ENCODE measurements at places on chromosomes 12 and 14.

DNA sequence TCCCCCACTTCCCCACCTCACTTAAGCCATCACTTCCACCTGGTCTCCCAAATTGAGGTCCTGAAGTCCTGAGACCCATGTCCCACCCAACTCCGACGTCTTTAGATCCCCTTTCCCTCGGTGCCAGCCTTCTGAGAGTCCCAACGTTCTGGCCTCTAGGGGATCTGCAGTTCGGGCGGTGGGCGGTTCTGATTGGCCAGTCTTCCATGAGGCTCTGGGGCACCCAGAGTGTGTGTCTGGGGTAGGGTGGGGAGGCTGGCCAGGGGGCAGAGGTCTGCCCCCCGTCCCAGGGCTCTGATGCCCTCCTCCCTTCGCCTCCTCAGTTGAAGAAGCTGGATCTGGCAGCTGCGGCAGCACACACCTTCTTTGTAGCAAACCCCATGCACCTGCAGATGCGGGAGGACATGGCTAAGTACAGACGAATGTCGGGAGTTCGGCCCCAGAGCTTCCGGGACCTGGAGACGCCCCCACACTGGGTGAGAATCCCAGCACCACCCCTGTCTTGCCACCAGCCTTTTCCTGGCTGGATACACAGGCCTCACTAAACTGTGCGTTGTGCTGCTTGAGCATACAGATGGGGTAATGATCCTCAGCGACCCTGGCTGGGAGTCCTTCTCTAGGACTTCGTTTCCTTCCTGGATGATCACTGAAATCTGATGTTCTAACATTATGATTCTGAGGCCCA lies 1.5 kb downstream of the P3H3 start:
- peak; percentile 30 for DNase-seq

- no peak for DNase-seq
Measured at GRCh38 chr14:36844443-36845195, 183.0 kb downstream of the PAX9 start.

- DNase-seq, result no peak
Measured at GRCh38 chr12:69833696-69834095, 8.7 kb downstream of the MYRFL start.

GRCh38 chr14:89504602-89505313 lies 87.7 kb upstream of the FOXN3 start:
- DNase-seq, result no peak

- DNase-seq, result peak; percentile 2
Measured at GRCh38 chr14:56118611-56119181, 485 bp downstream of the PELI2 start.

GRCh38 chr12:17235996-17236395 lies 630.0 kb upstream of the LMO3 start:
- DNase-seq, result no peak

GRCh38 chr12:67475725-67476124 lies 172.8 kb upstream of the DYRK2 start:
- DNase-seq, result peak; percentile 39

- DNase-seq, result no peak
Measured at GRCh38 chr12:47982311-47982710, 18.9 kb downstream of the TMEM106C start.

- DNase-seq, result no peak
Measured at GRCh38 chr14:33352821-33353220, 414.1 kb downstream of the NPAS3 start.

DNA sequence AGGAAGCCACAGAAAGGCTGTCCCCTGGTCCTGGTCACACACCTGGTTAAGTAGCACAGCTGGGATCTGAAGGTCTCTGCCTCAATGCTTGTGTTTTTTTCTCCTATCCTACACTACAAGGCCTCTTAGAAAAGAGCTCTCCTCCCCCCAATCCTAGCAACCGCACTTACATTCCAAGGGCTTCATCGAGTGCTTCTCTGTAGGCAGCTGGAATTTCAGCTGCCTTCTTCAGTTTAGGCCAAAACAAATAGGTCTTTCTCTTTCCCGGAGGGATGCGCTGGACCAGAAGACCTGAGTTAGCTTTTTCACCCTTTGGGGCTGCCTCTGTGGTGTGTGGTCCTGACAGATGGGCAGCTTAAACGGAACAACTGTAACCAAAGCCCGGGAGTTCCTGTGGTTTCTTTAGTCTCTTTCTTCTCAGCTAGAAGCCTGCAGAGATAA lies 109.7 kb downstream of the GPATCH2L start:
- no peak for DNase-seq

GRCh38 chr12:9344541-9344940 lies 136.3 kb upstream of the PZP start:
- DNase-seq, result no peak

GRCh38 chr14:70188322-70188658 lies 461 bp downstream of the SLC8A3 start:
- DNase-seq, result no peak

DNA sequence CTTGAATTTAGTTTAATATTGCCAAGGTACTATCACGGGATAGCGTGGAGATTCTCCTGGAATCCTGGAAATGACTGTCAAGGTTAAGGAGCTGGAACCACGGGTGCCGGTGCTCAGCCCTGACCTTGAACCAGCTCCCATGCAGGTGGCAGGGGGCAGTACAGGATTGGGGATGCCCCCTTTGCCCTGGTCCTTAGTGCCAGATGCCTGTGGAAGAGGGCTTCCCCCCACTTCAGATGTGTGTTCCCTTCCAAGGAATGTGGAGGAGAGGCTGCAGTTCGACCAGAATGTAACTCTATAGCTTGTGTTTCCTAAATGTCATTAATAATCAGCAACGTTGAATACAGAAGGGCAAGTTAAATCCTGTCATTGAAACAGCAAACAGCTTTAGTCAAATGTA lies 258.9 kb downstream of the VRK1 start:
- no peak for DNase-seq

GRCh38 chr12:68831272-68831671 lies 23.3 kb downstream of the MDM2 start:
- DNase-seq, result no peak

DNA sequence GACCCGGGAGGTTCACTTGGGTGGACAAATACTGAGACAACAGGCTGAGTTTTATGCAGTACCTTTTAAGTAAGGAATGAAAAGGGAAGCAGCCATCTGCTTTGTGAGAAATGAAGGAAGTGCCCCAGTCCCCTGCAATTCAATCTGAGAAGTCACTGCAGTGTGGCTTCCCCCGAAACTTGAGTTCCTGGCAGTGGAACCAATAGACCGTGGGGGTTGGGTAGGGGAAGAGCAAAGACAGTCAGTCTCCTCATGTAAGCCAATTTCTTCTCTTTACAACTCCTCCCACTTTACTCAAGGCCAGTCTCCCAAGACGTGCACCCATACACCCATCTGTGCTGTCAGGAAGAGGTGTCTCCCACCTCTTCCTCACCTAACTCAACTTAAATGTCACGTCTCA lies 206.5 kb downstream of the BCAT1 start:
- no peak for DNase-seq

DNA sequence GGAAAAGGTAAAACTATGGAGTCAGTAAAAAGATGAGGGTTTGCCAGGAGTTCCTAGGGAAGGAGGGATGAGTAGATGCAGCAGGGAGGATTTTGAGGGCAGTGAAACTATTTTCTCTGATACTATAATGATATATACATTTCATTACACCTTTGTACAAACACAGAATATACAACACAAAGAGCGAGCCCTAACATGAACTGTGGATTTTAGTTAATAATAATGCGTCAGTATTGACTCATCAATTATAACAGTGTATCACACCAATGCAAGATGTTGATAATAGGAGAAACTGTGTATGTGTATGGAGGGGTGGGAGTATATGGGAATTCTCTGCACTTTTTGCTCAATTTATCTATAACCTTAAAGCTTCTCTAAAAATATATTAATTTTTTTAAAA lies 404.3 kb upstream of the NOVA1 start:
- DNase-seq, result no peak

- DNase-seq, result no peak
Measured at GRCh38 chr12:41936333-41936732, 208.3 kb downstream of the GXYLT1 start.

- peak; percentile 73 for DNase-seq
Measured at GRCh38 chr12:40137252-40137651, 31.4 kb upstream of the SLC2A13 start.

GRCh38 chr12:47750229-47750798 lies 8.4 kb downstream of the RAPGEF3 start:
- DNase-seq, result no peak

- DNase-seq, result no peak
Measured at GRCh38 chr12:49279706-49280159, 14.9 kb downstream of the TUBA1C start.

GRCh38 chr14:106210650-106211049 lies 684.3 kb downstream of the TMEM121 start:
- no peak for DNase-seq

- no peak for DNase-seq
Measured at GRCh38 chr14:20438664-20439063, 2.7 kb upstream of the KLHL33 start.

- DNase-seq, result no peak
Measured at GRCh38 chr12:96084624-96085023, 49.2 kb upstream of the LTA4H start.

GRCh38 chr12:64706857-64707256 lies 52.3 kb downstream of the GNS start:
- no peak for DNase-seq

DNA sequence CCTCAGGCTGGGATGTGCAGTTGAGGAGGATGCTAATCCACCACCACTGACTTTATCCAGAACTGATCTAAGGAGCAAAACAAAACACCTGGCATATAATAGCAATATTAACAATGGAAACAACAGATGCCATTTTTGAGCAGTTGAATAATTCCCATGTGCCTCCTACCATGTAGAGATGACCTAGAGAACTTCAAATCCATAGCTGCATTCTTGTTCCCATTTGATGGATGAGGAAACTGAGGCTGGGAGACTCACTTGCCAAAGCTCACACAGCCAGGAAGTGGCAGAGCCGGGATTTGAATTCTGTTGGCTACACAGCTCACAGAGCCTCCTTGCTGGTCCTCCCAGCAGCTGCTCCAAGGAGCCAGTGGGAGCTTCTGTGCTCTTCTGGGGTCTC lies 155.8 kb upstream of the MYL2 start:
- DNase-seq, result no peak

DNA sequence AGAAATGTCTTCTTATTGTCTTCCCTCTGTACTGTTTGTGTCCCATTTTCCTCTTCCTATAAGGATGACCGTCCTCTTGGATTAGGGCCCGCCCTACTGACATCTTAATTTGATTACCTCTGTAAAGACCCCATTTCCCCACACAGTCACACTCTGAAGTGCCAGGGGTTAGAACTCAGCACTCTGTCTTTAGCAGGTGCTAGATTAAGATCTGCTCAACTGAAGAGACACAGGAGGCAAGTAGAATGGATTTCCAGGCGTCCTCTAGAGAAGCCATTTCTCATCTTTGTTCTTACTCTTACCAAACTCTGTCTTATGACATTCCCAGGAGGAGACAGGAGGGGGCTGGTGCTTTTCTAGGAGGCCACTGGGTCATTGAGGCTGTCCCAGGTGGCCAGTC lies 50.8 kb downstream of the VCPKMT start:
- no peak for DNase-seq

Measured in RKO (cell line).